ENCODE measurements at places on chromosomes 4 and X. TPM values are rescaled to one million over a fixed set of nuclear protein-coding genes. Genes with fewer than 3 reads are reported as not detected.

DNA sequence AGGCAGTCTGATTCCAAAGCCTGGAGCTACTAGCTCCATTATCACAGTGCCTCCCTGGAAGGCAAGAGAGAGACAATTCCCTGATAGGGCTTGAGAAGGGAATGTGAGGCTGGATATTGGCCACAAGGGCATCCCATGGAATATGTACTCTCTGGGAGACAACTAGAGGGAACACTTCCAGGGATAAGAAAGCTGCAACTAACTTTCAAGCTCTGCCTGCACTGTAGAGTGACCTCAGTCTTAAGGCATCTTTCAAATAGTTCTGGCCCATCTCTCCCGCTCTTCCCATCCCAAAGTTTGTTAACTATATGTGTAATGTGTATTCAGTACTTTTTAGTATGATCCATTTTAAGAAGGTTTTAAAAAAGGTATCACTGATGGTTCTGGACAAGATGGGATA, 13.1 kb upstream of the RNF212 start:
- no peak for DNase-seq

The ZAR1 gene
- total RNA-seq: not detected

The HTRA3 gene
- not detected for total RNA-seq

- peak; percentile 41 for DNase-seq
These were observed 46.2 kb downstream of the SMARCA5 start for GRCh38 chr4:143559757-143560147.

The CACNA1F gene
- 3.6 TPM for total RNA-seq
